ENCODE measurements at places on chromosomes 7 and 10.

DNA sequence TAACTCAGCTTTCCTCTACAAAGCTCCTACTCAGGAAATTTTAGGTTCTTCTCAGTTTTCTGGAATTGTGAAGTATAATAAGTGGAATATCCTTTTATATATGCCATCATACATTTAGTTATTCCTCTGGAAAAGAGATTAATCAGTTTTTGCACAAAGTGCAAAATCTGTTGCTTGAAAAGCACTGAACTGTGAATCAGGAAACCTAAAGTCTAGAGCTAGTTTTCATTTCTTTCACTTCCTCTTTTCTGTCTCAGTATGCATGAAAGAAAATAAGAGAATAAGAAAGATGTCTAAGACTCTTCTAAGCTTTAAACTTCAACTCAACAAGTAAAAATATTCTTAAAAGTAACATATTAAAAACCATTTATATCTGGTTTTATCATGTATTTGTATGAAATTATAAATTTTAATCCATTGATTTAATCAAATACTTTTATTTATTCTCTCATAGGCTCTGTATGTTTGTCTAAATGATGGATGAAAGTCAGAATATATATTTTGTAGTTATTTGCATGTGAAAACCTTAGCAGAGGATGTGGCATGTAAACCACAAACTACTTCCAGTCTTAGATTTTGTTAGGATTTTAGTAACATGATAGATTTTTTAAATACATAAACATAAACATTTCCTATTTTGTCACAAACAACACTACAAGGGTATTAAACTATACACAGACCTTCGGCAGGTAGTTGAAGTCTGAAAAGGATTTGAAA lies 1073.0 kb downstream of the XPNPEP1 start:
- no peak for DNase-seq

- no peak for DNase-seq
These were observed 126.4 kb downstream of the CCDC3 start for GRCh38 chr10:12875100-12875499.

- no peak for DNase-seq
These were observed 14.3 kb downstream of the EIF4EBP2 start for GRCh38 chr10:70418229-70418628.

DNA sequence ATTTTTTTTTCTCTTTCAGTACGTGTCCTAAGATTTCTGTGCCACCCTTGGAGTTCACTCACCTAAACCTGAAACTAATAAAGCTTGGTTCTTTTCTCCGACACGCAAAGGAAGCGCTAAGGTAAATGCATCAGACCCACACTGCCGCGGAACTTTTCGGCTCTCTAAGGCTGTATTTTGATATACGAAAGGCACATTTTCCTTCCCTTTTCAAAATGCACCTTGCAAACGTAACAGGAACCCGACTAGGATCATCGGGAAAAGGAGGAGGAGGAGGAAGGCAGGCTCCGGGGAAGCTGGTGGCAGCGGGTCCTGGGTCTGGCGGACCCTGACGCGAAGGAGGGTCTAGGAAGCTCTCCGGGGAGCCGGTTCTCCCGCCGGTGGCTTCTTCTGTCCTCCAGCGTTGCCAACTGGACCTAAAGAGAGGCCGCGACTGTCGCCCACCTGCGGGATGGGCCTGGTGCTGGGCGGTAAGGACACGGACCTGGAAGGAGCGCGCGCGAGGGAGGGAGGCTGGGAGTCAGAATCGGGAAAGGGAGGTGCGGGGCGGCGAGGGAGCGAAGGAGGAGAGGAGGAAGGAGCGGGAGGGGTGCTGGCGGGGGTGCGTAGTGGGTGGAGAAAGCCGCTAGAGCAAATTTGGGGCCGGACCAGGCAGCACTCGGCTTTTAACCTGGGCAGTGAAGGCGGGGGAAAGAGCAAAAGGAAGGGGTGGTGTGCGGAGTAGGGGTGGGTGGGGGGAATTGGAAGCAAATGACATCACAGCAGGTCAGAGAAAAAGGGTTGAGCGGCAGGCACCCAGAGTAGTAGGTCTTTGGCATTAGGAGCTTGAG lies at the start of gene CFTR:
CFTR (plus strand) TSS at position 801 of the 830 bp plus-strand sequence. CDS start 70 bp downstream, outside the sequence.
- DNase-seq: no peak
